Mucosa of descending colon (tissue), 3 donors: ENCODE measurements at places on chromosomes 7 and 10. TPM values are rescaled to one million over a fixed set of nuclear protein-coding genes. Genes with fewer than 3 reads are reported as not detected.

DNA sequence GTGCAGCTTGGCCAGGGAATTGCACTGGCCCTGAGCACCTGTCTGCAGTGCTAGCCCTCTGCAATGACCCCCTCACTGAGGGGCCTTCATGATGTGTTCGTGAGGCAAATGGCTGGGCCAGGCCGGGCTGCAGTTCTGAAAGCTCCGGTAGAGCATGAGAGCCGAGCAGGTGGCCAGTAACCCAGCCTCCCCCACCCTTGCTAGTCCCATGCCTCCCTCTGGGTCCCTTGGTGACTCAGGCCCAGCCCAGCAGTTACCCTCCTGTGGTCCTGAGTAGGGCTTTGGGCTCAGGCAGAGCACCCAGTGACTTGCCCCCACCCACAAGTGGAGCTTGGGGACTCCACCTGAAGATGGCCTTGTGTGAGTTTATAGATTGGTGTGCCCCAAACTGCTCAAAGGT lies 16.1 kb upstream of the CSGALNACT2 start:
- DNase-seq, result no peak

- DNase-seq, result no peak
Measured at GRCh38 chr7:15848901-15849300, 162.4 kb upstream of the MEOX2 start.

DNA sequence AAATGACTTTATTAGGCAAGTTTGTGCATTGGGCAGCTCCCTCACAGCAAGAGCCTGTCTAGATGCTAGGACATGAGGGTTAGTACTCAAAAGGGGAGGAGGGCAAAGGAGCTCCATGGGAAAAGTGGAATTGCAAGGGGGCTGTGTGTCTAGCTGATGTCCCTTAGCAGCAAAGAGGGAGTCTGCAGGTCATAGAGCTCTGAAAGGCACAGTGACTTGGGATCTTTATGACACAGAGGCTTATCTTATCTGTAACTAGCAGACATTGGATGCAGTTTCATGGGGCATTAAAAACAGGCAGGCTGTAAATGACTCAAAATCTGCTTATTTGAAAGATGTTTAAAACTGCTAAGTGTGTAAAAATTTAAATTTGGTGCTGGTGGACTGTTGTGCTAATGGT lies 556.2 kb upstream of the FZD8 start:
- no peak for DNase-seq

- DNase-seq, result no peak
Measured at GRCh38 chr7:114818501-114818900, 103.4 kb upstream of the MDFIC start.

The PTPRZ1 gene
- 9.1 TPM for total RNA-seq

DNA sequence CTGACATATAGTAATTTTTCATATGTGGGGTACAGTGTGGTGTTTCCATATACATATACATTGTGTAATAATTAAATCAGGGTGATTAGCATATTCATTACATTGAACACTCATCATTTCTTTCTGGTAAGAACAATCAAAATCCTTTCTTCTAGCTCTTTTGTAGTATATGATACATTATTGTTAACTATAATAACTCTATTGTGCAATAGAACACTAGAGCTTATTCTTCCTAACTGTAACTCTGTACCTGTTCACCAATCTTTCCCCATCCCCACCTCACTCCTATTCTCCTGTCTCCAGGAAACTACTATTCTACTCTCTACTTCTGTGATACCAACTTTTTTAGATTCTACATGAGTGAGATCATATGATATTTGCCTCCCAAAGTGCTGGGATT lies 9.4 kb downstream of the BZW2 start:
- no peak for DNase-seq

DNA sequence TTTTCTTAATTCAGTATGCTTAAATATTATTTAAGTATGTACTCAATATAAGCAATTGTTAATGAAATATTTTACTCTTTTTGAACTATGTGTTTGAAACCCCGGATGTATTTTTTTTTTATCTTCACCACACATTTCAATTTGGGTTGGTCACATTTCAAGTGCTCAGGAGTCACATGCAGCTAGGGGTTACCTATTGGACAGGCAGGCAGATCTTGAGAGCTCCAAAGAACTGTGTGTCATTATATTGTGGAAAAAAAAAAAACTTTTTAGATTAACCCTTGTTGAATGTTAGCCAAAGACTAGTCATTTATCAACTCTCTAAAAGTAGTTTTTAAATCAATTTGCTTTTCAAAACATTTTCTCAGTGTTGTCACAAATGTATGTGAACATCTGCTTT lies 37.2 kb downstream of the IKZF1 start:
- no peak for DNase-seq

- DNase-seq, result no peak
Measured at GRCh38 chr7:43456200-43456599, 126.7 kb upstream of the STK17A start.

GRCh38 chr7:138853448-138853847 lies 55.5 kb upstream of the ATP6V0A4 start:
- DNase-seq, result no peak

The IDI1 gene
- 71.2 TPM for total RNA-seq

The CACNA2D1 gene
- total RNA-seq, result 3.9 TPM

DNA sequence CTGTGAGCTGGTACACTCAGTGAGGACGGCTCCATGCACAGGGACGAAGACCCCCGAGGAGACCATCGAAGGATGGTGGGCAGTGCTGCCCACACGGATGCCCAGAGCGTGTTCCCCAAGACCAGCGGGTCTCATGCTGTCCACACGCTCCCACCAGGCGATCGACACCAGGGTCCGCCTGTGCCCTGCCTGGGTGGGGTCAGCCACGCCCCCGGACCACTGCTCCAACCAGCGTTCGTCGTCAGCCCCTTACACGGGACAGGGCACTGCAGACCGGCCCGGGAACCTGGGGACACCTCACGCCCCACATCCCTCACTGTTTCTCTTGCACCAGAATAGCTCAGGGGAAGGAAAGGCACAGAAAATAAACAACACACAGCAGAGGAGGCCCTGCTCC lies 223.5 kb downstream of the DNAJB6 start:
- DNase-seq, result no peak

The SPDYE5 gene
- 0.38 TPM for total RNA-seq

DNA sequence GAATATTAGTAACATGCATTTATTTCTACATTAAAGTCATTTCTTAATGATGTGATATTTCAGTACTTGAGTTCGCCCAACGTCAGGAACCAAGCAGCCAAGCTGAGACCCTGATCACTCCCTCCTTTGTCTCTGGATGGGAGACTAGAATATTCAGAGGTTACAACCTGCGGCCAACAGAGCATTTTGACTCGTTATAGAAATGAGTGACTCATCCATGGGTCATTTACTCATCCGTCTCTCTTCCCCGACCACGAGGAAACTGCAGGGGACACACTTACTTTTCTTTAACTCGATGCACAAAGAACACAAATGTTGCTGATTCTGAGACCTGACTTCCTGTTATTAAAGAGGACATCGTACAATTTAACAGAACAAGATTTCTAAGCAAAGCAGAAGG lies 343.3 kb downstream of the FRMD4A start:
- DNase-seq, result no peak

The AKR1E2 gene
- total RNA-seq, result 20.4 TPM

The CFAP46 gene
- not detected for total RNA-seq

GRCh38 chr7:127776776-127777386 lies 124.9 kb downstream of the SND1 start:
- no peak for DNase-seq

GRCh38 chr10:99685597-99685967 lies 26.3 kb downstream of the ENTPD7 start:
- DNase-seq, result no peak

DNA sequence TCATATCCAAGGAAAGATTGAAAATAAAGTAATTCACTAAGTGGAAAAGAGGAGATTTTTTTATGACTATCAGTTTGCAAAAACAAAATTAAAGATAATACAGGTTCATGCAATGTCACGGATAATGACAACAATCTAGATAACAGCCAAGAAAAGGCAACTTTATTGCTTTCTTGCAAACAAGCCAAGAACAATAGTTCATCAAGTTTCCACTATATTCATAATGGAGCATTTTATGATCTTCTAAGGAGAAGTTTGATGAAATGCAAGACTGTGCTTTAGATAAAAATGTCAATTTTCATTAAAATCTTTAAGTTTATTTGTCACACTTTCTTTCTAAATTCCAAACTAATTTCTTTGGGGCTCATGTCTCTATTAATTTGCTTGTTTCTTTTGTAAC lies 53.9 kb upstream of the NRP1 start:
- DNase-seq, result no peak

DNA sequence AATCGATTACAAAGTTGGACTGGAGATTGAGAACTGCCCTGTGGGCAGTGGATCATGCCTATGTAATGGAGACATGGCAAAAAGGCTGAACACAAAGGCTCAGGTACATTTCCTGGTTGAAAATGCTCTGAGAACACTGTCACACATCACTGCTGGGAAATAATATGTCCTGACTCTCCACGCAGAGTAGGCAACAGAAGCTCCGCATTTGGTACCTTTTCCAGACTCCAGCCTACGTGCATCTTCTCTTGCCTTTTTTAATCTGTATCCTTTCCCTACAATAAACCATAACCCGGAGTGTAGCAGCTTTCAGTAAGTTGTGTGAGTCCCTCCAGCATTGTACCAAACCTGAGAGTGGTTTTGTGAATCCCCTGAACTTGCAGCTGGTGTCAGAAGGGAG lies 134.7 kb downstream of the SORBS1 start:
- no peak for DNase-seq

- DNase-seq, result no peak
Measured at GRCh38 chr7:133977409-133978274, 149.5 kb upstream of the LRGUK start.

GRCh38 chr10:29702273-29703164 lies 67.7 kb upstream of the SVIL start:
- no peak for DNase-seq

The SLC16A12 gene
- 0.47 TPM for total RNA-seq

- peak; percentile 55 for DNase-seq
Measured at GRCh38 chr10:86688398-86688921, 20.1 kb downstream of the LDB3 start.

- no peak for DNase-seq
Measured at GRCh38 chr10:59623133-59624121, 86.2 kb downstream of the SLC16A9 start.

The CARD11 gene
- total RNA-seq, result 3.2 TPM
